ENCODE measurements at places on chromosomes 7 and 10. TPM values are rescaled to one million over a fixed set of nuclear protein-coding genes. Genes with fewer than 3 reads are reported as not detected.

DNA sequence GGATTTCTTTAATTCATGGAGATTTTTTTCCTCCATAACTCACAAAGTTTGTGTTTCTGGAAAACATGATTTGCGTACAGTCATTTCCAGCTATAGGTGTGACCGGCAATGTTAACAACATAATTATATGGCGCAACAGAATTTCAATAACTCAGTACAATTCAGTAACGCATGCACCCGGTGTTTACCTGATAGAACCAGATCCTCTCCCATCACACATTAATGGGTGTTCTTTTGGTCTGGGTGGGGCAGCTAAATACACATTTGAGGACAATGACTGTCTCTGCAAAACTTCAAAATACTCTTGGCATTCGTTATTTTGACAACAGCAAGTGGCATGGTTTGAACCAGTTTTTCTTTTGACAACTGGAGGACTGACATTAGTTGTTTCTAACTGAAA lies 102.3 kb downstream of the KLF6 start:
- H3K4me3 ChIP-seq = no peak overlapping the region
- H3K4me1 ChIP-seq = no peaks in the 10 kb centered on the region
- no peak for DNase-seq

GRCh38 chr7:141864765-141865447 lies 23.6 kb upstream of the PRSS37 start:
- no peaks in the 10 kb centered on the region for H3K4me1 ChIP-seq
- DNase-seq = no peak
- no peaks in the 10 kb centered on the region for H3K27me3 ChIP-seq
- no peak overlapping the region for H3K4me3 ChIP-seq
- no peaks in the 10 kb centered on the region for H3K36me3 ChIP-seq

DNA sequence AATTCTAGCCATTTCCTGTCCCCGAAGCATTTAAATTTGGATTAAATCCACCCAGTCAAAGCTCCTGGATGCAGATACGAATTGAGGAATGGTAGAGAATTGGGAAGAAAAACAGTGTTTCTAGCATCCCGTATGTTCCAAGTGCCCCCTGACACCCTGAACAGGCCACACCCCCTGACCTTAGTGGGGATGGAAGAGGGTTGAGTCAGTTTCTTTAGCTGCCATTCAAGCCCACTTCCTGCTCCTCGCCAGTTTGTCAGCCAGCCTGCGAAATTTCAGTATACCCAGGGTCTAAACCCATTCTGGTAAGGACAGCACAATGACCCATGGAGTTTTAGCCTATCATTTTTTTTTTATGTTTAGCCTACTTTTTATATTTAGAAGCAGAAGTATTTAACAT lies 101.1 kb downstream of the PKD1L1 start:
- no peaks in the 10 kb centered on the region for H3K4me1 ChIP-seq
- H3K27ac ChIP-seq = no peak overlapping the region
- no peak for DNase-seq
- H3K4me3 ChIP-seq = no peak overlapping the region
- no peaks in the 10 kb centered on the region for H3K27me3 ChIP-seq

GRCh38 chr7:90841759-90842429 lies 245.8 kb downstream of the CDK14 start:
- peaks cover 5% of the 10 kb centered on the region for H3K4me1 ChIP-seq
- no peaks in the 10 kb centered on the region for H3K36me3 ChIP-seq
- no peaks in the 10 kb centered on the region for H3K27me3 ChIP-seq
- H3K4me3 ChIP-seq = no peak overlapping the region
- DNase-seq = no peak
- H3K27ac ChIP-seq = no peak overlapping the region

DNA sequence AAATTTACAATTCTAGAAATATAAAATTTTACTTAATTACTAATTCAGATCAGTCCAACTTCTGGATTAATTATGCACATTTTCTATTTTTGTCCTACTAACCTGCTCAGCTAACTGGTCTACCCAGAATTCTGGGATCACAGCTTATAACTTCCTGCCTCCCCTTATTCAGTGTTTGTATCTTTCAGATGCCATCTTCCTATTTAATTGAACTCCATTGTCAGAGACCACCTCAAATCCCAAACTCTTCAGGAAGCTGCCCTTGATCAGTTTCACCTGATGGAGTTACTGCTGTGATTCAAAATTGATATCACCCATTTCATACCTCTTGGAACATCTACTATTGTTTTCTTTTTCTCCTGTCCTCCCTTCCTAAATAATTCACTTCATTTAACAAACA lies 259.2 kb downstream of the WDR11 start:
- H3K36me3 ChIP-seq = no peaks in the 10 kb centered on the region
- no peak for DNase-seq
- H3K27ac ChIP-seq = no peak overlapping the region
- H3K4me1 ChIP-seq = no peaks in the 10 kb centered on the region
- H3K4me3 ChIP-seq = no peak overlapping the region

DNA sequence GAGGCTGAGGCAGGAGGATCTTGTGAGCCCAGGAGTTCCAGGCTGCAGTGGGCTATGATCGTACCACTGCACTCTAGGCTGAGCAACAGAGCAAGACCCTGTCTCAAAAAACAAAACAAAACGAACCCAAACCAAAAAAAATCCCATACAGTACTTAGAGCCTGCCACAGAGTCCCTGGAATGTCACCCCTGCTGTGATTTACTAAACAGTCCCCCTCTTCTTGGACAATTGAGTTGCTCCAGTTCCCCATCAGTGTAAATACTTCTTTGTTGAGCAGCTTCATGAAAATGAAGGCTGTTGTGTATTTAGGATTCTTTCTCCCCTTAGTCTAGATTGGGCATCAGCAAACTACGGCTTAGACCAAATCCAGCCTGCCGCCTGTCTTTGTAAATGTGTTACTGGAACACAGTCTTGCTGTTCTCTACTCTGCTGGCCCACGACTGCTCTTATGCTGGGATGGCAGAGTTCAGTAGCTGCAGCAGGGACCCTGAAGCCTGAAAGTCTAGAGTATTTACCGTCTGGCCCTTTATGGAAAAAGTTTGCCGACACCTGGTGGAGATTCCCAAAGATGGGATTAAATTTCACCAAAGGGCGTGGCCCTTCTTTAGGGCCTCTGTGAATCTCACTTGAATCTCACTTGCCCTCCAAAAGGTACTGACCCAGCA lies 57.8 kb downstream of the PALD1 start:
- no peak for DNase-seq
- no peak overlapping the region for H3K4me3 ChIP-seq
- H3K4me1 ChIP-seq = no peaks in the 10 kb centered on the region
- no peak overlapping the region for H3K27ac ChIP-seq
- no peaks in the 10 kb centered on the region for H3K27me3 ChIP-seq

- no peak overlapping the region for H3K27ac ChIP-seq
- DNase-seq = no peak
- H3K4me1 ChIP-seq = no peaks in the 10 kb centered on the region
Measured at GRCh38 chr7:155979994-155980393, 167.7 kb upstream of the SHH start.

Gene ARHGEF35
- total RNA-seq = 3.9 TPM

GRCh38 chr10:97049670-97050069 lies 136.1 kb downstream of the SLIT1 start:
- no peaks in the 10 kb centered on the region for H3K27me3 ChIP-seq
- no peak overlapping the region for H3K27ac ChIP-seq
- H3K4me3 ChIP-seq = no peak overlapping the region
- DNase-seq = no peak

- no peak overlapping the region for H3K4me3 ChIP-seq
- H3K4me1 ChIP-seq = peaks cover 8% of the 10 kb centered on the region
- H3K27me3 ChIP-seq = no peaks in the 10 kb centered on the region
- H3K27ac ChIP-seq = no peak overlapping the region
- H3K36me3 ChIP-seq = no peaks in the 10 kb centered on the region
Measured at GRCh38 chr10:102665904-102666509, 21.7 kb downstream of the TRIM8 start.

Gene TRPV5
- total RNA-seq = not detected

Gene DOCK1
- total RNA-seq = 55.5 TPM

GRCh38 chr7:150737265-150738055 lies at the start of gene GIMAP5:
GIMAP5 (plus strand) TSS chr7:150737418; CDS start chr7:150740885, 3,467 bp downstream.
- H3K27ac ChIP-seq = no peak within 1 kb of the TSS
- H3K27me3 ChIP-seq = no peaks in the 10 kb centered on the region
- H3K4me1 ChIP-seq = no peaks in the 10 kb centered on the region
- peak within 1 kb of the TSS; percentile 27 for H3K4me3 ChIP-seq

GRCh38 chr7:138974675-138975292 lies 6.4 kb downstream of the KIAA1549 start:
- no peak overlapping the region for H3K4me3 ChIP-seq
- no peaks in the 10 kb centered on the region for H3K4me1 ChIP-seq
- no peaks in the 10 kb centered on the region for H3K27me3 ChIP-seq

GRCh38 chr10:116271593-116272439 lies 1.2 kb downstream of the GFRA1 start:
- H3K36me3 ChIP-seq = no peaks in the 10 kb centered on the region
- peak overlapping the region; percentile 48 for H3K4me3 ChIP-seq
- no peaks in the 10 kb centered on the region for H3K27me3 ChIP-seq
- peaks cover 8% of the 10 kb centered on the region for H3K4me1 ChIP-seq
- DNase-seq = peak; percentile 46
- no peak overlapping the region for H3K27ac ChIP-seq

Gene CNNM1
- total RNA-seq = 1.7 TPM

DNA sequence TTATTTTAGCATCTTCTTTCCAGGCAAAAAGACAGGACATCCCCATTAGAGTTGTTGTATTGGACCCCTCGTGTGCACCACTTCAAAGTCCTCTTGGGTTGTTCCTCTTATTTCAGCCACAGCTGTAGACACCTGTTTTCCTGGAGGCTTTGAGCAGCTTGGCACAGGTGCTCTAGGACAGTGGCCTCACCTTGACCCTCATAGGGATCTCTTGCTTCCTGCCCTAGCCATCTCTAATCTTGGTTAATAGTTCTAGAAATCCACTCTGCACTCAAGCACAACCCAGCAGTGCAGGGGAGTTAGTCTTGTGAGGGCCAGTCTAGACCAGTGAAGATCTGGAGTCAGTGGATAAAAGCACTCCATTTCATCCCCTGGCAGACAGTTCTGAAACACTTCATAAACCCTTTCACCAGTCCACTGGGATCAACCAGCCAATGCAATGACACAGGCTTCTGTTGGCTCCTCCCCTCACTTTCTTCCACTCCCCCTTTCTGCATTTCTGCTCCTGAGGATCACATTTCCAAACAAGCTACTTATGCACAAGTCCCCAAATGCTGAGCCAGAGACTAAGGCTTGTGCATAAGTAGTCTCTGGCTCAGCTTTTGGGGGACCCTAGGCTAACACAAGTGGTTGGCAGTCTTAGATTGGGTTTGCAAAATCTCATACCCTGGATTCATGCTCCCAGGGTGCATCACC lies 131.5 kb upstream of the LAMB4 start:
- H3K27ac ChIP-seq = no peak overlapping the region
- no peak for DNase-seq
- H3K4me1 ChIP-seq = no peaks in the 10 kb centered on the region
- no peaks in the 10 kb centered on the region for H3K36me3 ChIP-seq

Gene SUGCT
- total RNA-seq = 6.9 TPM

- no peak overlapping the region for H3K4me3 ChIP-seq
- no peaks in the 10 kb centered on the region for H3K36me3 ChIP-seq
- no peaks in the 10 kb centered on the region for H3K27me3 ChIP-seq
- peaks cover 2% of the 10 kb centered on the region for H3K4me1 ChIP-seq
- peak; percentile 17 for DNase-seq
Measured at GRCh38 chr10:43387678-43388032, 16.2 kb downstream of the FXYD4 start.
